ENCODE measurements at places on chromosomes 1 and 21. TPM values are rescaled to one million over a fixed set of nuclear protein-coding genes. Genes with fewer than 3 reads are reported as not detected.

DNA sequence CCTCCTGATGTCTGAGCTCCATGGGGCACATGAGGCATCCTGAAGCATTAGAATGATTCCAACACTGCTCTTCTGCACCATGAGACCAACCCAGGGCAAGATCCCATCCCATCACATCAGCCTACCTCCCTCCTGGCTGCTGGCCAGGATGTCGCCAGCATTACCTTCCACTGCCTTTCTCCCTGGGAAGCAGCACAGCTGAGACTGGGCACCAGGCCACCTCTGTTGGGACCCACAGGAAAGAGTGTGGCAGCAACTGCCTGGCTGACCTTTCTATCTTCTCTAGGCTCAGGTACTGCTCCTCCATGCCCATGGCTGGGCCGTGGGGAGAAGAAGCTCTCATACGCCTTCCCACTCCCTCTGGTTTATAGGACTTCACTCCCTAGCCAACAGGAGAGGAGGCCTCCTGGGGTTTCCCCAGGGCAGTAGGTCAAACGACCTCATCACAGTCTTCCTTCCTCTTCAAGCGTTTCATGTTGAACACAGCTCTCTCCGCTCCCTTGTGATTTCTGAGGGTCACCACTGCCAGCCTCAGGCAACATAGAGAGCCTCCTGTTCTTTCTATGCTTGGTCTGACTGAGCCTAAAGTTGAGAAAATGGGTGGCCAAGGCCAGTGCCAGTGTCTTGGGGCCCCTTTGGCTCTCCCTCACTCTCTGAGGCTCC, 11.1 kb upstream of the RASSF5 start:
- DNase-seq, result no peak

- no peak for DNase-seq
Measured at GRCh38 chr1:82052563-82052962, 251.8 kb downstream of the ADGRL2 start.

- DNase-seq, result no peak
Measured at GRCh38 chr1:243890576-243890975, 40.5 kb upstream of the AKT3 start.

GRCh38 chr1:233912909-233913308, 8.4 kb downstream of the SLC35F3 start:
- DNase-seq, result no peak

Gene AGL
- 7.1 TPM for polyA plus RNA-seq

- DNase-seq, result no peak
Measured at GRCh38 chr1:28136922-28137613, 39.4 kb downstream of the PTAFR start.

Gene CYB561D1
- polyA plus RNA-seq, result 8.0 TPM

- DNase-seq, result no peak
Measured at GRCh38 chr1:235976490-235976889, 88.4 kb downstream of the NID1 start.

DNA sequence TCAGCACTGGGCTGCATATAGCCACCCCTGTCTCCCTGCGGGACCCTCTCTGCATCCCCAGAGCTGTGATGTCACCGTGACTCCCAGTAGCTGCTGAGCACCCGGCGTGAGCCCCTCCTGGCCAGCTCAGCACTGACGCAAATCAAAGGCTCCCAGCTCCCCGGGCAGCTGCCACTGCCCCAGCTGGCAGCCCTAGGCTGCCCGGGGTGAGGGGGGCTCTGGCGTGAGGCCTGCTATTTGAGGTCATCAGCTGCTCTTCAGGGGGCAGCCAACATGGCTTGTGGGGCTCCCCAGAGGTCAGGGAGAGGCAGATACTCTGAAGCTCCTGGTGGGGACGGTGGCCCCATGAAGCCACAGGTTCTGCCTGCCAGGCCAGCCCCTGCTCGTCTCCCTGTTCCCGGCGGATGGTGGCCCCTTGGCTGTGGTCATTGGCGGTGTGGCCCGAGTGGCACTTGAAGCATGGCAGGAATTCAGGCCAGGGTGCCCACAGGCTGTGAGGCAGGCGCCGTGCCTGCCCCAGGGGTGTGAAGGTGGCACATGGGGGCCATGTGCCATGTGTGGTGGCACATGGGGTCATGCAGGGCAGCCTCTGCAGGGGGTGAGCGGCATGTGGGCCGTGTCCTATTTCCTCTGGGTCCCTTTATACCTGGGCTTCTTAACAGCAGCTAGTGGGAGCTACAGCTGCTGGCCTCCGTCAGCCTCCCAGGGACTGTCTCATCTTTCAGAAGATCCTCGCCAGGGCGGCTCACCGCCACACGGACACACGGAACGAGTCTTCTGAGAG, 85.4 kb downstream of the SIK1 start:
- DNase-seq, result no peak

DNA sequence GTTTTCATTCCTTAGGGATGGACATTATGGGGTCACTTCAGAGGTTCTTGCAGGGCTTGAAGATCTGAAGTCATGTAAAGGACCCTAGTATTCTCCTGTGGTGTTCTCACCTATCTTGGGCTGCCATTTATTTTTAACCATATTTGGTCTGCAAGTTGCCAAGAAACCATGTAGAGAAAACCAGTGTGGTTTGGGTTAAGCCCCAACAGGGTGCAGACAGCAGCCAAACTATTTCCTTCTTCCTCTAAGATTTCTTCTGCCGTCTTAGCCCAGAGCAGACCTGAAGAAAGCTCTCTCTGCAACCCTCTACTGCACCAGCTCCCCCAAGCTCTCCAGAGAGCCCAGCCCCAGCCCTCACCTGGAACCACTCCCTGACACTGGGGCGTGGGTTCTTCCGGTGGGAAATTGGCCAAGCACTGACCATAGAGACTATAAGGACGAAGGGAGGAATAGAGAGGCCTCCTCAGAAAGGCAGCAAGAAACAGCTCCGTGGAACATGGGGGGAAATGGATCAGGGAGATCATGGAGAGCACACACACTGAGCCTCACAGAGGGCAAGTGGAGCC, 136.6 kb downstream of the SYF2 start:
- DNase-seq, result no peak

Gene PPIAL4G
- polyA plus RNA-seq, result not detected

DNA sequence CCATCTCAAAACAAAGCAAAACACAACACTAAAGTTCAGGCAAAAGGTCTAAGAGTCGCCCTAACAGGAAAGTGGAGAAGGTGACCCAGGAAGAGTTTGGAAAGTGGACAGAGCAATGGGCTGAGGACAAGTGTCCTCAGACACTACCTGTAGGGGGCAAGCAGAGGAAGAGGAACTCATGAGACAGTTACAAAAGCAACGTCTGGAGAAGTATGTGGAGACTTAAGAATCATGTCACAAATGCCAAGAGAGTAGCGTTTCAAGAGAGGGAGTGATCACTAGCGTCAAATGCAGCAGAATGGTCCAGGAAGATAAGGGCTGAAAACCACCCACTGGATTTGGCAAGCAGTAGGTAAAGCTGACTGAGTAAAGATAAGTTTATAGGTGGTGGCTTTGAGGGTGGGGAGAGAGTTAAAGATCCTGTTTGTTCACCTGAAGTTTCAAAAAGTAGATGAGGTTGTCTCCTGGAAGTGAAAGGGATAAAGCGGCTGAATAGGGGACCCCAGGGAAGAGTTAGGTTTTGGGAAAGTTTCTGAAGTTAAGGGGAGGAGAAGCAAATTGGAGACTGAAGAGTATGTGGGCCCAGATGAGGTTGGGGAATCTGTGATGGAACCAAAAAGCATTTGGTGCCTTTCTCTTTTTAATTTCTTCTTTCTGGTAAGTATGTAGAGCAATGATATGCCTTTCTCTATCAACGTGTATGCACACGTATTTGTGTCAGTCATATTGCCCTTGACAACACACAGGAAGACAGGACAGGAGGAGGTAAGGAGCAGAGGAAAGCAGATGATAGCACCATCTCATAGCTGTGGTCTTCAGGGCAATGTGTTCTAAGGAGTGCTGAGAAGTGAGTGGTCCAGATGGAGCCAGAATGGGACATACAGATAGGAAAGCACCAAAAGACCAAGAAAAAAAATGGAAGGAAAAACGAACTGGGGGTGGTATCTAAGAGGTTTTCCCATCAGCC, 3.1 kb downstream of the BSDC1 start:
- DNase-seq, result peak; percentile 36

DNA sequence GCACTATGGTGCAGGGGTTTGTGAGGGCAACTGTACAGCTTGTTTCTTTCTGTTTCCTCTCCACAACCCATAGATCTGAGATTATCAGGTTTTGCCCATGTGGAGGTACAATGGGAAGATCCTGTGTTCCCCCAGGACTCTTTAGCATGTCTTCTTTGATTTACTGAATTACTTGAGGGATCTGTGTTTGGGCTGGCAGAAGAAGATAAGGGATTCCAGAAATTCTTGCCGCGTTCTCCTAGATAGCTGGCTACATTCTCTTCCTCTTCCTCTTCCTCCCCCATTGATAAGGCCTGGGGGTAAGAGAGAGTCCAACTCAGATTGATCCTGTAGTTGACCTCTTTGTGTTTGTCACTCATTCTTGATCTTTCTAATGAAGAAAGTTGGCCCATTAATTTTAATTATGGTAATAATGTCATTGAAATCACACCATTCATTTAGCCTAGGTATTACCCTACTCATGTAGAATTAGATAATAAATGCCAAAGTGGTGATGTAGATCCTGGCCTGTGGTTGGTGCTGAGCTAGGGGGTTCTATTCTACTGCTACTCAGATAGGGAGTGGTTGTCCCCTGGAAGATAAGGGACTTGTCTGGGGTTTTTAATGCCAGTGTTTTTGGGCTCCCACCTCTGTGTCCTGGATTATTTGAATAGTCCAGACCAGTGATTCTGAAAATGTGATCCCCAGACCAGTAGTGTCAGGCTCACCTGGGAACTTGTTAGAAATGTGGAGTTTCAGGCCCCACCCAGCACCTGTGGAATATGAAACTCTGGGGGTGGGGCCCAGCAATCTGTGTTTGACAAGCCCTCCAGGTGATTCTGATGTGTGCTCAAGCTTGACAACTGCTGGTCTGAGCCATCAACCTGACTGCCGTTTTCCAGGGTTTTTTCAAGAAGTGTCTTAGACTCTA, 122.2 kb downstream of the NOS1AP start:
- no peak for DNase-seq

DNA sequence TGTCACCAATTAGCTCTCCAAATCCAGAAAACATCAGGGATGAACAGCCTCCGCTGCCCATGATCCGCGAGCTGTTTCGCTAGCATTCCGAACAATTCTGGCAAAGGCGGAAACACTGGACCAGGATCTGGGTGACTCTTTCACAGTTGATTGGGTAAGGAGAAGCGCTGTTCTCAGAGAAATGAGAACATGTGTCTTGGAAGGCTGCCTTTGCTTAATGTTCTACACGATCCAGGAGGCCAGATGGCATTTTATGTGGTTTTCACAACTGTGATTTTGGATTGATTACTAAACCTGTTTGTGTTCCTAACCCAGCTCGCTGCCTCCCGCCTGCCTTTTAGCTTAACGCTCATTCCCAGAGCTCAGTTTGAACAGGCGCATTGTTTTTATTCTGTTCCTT, 144.0 kb downstream of the KIF26B start:
- DNase-seq, result no peak

DNA sequence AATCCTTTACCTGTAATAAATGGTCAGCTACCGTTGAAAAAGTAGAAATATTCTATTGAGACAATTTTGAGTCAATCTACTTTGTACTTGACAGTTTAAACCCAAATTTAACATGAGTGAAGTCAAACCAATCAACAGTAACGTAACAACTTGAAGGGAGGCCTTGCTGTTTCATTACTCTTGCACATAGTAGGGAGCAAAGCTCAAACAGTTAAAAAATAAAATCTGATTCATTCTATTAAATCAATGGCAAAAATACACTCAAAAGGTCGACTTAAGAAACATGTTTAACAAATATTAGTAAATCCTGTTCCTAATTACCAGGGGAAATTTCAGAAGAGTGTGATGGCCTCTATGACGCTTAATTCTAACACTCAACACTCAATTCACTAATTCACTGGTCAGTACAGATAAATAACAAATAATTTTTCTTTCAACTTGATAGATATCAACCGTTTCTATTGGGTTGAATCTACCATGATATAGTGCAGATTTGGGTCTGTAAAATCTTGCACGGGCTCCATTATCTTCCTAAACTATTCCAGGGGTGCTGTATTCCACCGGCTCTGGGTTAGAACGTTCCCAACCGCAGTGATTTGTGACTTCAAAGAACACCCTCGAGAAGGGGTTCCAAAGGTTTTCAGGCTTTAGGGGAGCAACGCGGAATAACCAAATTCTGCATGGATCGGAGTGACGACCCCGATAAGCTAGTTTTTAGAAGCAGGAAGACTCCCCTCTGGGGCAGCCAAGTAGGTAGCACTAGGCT, 1.4 kb downstream of the TARBP1 start:
- no peak for DNase-seq

Gene KRTAP6-2
- polyA plus RNA-seq, result not detected

DNA sequence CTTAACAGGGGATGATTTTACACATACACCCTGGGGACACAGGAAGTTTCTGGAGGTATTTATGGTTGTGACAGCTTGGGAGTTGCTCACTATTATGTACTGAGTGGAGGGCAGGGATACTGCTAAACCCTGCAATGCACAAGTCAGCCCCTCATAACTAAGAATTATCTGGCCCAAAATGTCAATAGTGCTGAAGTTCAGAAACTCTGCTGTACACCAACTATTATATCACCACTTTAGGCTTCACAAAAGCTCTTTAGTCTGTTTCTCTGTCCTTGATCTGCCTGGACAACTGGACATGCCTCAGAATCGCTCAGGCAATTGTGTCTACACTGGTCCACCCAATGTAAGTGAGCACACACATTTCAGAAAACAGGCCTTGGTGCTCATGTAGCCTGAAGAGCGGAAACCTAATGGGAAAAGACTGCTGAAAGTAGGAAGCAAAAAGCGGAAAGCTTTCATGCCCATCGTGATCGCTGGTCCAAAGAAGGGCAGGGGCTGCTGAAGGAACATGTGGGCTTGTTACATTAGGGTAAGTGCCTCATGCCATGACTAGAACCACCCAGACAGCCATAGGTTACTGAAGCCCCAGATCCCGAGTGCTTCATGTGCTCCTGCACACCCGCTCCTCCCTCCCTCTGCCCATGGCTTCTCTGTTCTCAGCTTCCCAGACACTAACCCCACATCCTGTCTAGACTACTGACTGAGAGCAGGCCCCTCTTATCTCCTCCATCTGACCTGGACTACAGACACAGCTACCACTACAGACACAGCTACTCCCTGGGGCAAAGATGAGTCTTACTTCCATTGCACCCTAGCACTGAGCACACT, 73.5 kb downstream of the LRIG2 start:
- no peak for DNase-seq

Gene SELE
- polyA plus RNA-seq, result 1.2 TPM

GRCh38 chr1:100075773-100076172, 57.0 kb downstream of the SASS6 start:
- no peak for DNase-seq

DNA sequence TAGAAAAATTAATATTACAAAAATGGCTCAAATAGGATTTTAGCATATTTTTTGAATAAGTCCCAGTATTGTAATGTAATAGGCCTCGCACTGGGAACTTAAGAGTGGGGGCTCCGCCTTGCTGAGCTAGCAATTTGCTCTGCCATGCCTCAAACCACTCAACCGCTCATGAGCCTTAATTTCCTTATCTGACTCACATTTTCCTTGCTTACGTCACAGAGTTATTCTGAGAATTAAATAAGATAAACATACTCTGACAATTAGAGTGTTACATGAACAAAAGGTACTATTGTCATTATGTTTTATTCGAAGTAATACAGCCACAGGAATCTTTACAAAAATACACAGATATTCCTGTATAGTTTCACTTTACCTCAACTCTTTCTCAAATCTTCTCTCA, 108.1 kb downstream of the SLC44A5 start:
- no peak for DNase-seq
